ENCODE measurements at places on chromosomes 4 and X.

DNA sequence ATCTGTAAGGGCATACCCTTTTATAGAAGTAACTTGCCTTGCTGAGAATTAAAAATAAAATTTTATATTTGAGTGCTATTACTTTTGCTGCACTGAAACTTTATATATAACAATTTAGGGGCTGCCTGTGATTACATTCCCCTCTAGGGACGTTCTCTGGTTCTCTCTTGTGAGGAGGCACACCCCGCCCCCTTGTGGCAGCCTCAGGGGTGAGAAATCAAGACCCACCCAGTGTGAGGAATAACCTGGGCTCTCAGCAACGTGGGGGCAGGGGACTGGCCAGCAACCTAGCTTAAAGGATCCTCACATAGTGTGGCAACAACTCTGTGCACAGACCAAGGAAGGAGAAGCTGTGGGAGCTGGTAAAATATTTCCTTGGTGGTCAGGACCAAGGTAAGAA, 43.7 kb downstream of the MAGEA9 start:
- peak; percentile 58 for DNase-seq

GRCh38 chrX:22634083-22634482, 361.4 kb downstream of the CBLL2 start:
- no peak for DNase-seq

DNA sequence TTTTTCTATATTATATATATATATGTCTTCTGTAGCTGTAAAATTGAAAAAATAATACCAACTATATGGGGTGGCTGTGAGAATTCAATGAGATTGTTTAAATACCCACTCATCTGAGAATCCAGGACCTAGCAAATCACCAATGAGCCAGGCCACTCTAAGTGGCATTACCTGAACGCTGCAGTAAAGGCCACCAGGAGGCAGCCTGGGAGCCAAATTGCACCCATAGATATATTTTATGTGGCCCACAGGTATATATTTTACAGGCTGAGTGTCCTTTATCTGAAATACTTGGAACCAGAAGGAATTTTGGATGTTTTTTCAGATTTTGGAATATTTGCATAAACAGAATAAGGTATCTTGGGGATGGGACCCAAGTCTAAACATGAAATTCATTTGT, 58.2 kb upstream of the C4orf50 start:
- DNase-seq = peak; percentile 6

GRCh38 chr4:149512501-149512900, 303.1 kb downstream of the IQCM start:
- DNase-seq = no peak

DNA sequence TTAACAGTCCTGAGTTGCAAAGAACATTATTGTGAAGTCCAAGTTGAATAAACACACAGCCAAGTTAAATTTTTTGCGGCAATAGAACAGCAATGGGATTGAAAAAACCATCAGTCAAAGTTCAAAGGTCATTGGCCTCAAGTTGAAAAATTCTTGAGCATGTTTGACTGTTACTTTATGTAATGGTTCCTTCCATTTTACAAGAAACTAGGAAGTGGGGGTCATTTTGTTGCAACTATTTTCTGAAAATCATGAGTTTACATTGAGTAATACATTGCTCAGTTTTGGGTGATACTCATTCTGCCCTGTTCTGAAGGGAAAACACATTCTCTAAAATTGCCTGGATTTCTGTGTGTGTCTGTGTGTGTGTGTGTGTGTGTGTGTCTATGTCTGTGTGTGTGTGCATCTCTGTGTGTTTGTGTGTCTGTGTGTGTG, 5.2 kb upstream of the IRF2 start:
- no peak for DNase-seq

DNA sequence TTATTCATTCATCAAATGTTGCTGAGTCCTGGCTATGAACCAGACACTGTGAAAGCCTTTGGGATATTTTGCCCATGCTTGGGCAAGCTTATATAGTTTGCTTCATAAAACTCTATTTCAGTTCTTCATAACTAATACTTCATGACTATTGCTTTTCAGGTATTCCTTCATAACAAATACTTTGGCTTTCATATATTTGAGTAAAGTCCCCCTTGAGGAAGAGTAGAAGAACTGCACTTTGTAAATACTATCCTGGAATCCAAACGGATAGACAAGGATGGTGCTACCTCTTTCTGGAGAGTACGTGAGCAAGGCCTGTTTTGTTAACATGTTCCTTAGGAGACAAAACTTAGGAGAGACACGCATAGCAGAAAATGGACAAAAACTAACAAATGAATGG, 1.7 kb upstream of the AFP start:
- DNase-seq = no peak

DNA sequence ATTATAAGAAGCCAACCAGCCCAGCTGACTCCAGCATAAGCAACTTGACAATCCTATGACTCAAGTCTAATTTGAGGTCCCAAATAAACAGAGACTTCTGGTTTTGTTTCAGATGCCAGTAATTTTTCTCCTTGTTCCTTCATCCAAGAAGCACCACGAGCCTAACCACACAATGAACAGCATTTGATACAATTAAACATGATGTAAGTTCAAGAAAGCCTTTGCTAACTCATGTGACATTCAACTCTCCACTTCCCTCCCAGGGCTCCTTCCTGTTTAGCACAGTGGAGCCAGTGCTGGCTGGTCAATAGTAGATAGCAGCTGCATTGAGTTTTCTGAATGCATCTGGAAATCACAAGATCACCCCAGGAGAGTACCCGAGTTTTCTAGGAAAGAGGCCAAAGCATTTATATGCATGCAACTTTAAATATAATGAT, 206.3 kb downstream of the ARHGAP24 start:
- no peak for DNase-seq

- DNase-seq = no peak
Observed at GRCh38 chr4:62159876-62160275, 959.8 kb downstream of the ADGRL3 start.

GRCh38 chrX:23938690-23939089, 30.9 kb downstream of the CXorf58 start:
- DNase-seq = no peak

GRCh38 chr4:123168812-123169211, 227.8 kb upstream of the SPRY1 start:
- DNase-seq = no peak

GRCh38 chrX:31266203-31267076, 194.6 kb upstream of the FTHL17 start:
- peak; percentile 4 for DNase-seq

GRCh38 chr4:33149658-33150524, 2429.7 kb downstream of the PCDH7 start:
- DNase-seq = no peak

- DNase-seq = no peak
Observed at GRCh38 chr4:85024671-85025070, 58.2 kb upstream of the WDFY3 start.

DNA sequence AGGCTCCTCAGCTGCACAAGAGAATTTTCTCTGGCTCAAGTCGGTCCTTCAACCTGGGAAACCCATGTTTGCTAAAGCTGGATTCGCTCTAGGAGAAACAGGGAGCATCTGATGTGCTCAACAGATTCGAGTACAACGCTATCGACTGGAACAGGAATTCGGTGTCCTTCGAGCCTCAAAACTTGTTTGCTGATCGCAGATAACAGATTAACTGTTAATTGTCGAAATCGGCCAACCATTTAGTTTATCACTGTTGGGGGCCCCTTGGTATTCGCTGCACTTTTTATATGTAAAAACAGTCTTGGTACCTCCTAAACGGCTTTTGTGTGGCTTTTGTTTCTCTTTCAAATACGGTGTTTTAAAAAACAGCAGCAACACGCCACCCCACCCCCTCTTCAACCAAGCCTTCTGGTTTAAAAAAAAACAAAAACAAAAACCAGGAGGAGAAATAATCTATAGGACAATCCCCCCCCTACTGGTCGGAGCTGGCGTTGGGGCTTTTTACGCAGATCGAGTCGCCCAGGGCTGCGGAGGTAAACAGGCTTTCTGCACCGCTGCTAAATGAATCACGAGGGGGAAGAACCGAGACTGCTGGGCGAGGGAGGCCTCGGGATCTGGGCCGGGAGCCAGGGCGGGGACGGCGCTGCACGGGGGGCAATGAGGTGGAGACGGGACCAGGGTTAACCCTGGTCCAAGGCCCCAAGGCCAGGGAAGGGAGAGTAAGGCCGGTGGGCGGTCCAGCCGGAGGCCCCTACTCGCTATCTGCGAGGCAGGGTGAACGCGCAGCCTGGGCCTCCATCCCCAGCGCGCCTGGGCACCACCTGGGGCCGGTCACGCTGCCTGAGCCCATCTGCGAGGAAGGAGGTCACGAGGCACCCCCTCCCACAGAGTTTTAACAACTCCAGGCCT, 71.7 kb upstream of the BCOR start:
- peak; percentile 92 for DNase-seq

DNA sequence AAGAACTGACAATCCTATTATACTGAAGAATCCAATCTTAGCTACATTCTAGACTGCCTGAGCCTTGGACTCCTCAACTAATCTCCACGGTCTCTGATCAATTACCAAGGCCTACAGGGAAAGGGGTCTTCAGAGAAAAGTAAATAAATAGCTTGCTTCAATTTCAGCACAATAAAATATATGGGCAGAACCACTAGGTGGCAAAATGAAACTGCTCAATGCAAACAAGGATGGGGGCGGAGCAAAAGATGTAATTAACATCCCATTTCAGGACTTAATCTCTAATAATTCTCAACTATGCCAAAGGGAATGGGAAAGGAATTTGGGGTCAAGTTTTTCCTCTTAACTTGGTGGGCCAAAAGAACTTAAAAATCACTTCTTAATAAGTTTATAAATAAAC, 78.4 kb upstream of the MAP3K15 start:
- peak; percentile 25 for DNase-seq

DNA sequence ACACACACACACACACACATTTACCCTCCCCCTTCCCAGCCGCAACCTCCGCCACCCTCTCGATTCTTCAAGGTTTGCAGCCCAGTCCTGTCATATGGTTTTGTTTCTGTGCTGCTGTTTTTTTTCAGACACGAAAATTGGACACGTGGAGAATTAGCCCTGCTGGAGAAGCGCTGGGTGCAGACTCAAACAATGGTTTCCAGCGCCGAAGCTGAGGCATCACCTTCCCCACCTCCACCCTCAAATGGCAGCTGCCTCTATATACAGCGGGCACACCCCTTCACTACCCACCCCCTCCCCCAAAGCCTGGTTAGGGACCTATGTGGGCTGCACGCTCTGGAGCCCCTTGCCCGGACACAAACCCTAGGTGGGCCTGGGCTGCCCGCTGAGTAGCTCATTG, 87.9 kb downstream of the BCOR start:
- peak; percentile 25 for DNase-seq

GRCh38 chr4:56863441-56864139, 42.1 kb upstream of the SPINK2 start:
- no peak for DNase-seq

DNA sequence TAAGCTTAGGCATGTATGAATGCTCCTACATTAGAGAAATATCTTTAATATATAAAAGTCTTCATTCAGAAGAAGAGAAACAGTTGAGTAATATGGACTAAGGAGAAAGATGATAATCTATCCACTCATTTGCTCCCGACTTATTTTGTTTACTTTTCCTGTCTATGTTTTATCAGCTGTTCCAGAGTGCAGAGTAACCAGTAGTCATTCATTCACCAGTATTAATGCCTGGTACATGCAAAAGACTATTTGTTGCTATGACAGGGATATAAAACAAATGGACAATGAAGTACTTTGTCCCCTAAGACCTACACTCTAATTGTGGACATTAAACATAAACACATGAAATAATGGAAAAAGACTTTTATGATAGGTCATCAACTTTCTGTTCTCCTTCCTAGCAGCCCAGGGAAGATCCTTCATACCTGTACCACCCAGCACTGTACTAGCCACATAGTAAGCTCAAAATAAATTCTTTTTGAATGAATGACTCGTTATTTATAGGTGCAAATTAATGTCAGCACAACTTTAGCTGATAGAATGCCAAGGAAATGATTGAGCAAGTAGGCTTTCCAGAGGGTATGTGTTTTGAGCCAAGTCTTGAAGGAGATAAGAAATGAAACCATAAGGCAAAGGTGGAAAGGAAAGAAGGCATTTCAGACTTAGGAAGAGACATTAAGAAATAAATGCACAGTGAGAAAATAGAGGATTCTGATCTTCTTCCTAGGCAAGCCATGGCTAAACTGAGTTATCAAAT, 45.0 kb upstream of the IL13RA1 start:
- DNase-seq = no peak

GRCh38 chr4:39456946-39457763, 1.6 kb downstream of the RPL9 start:
- no peak for DNase-seq

GRCh38 chr4:153713866-153714646, 30.0 kb downstream of the TLR2 start:
- DNase-seq = no peak

DNA sequence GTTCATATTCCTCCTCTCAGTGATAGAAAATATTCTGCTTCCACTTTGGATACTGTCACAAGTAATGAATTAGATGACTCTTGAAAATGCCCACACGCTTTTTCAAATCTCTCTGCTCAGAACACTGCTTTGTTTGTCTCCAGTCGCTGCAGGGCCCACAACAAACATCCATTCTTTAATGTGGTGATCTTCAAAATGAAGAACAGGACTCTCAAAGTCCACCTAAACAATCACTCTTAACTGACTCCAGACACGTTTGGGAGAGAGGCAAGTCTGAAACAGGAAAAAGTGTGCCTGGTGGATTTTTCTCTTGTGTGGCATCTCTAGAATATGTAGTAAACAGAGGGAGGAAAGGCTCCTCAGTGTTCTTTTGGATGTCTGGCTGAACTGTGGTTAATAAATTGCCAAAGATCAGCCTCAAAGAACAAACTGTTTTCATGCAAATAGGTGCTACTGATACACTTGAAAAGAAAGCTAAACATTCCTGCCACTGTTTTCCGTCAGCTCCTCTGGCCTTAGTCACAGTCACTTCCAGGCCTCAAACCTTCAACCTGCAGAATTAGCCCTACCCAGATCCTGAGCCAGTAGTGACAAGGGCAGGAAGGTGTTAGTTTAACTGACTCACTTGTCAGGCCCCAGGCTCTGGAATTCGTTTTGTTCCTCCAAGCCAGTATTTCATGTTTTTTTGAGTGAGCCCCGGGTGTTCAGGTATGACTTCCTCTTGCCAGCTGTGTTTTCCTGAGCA, 259.6 kb upstream of the GPC4 start:
- no peak for DNase-seq

DNA sequence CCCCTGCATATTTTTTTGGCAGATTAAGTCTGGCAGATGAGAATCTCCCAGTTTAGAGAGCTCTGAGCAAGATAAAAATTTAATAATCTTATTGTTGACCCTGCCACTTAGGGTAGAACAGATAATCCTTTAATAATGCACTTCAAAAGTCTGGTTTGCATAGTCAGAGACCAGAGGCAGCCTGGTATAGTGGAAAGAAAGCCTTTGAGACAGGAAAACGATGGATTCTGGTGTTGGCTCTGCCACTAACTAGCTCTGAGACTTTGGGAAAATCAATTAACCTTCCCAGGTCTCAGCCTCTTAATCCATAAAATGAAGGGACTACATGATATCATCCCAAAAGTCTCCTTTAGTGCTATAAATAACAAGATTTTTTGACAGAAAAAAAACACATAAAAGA, 824.5 kb downstream of the STIM2 start:
- no peak for DNase-seq

All from activated naive CD4-positive, alpha-beta T cell treated with anti-CD3 and anti-CD28 coated beads for 36 hours (primary cell).